A549 treated with Hydrocortisone at 1 μM for 4 hours (cell line): ENCODE measurements at places on chromosomes 7 and 10. TPM values are rescaled to one million over a fixed set of nuclear protein-coding genes. Genes with fewer than 3 reads are reported as not detected.

The POM121L12 gene
- total RNA-seq, result not detected in 5 replicates

The FOXL3 gene
- not detected in 5 replicates for total RNA-seq

The ZNF804B gene
- total RNA-seq, result not detected in 5 replicates

The POLR2J2 gene
- 0.12 to 0.61 TPM (median 0.24 TPM) in 5 replicates for total RNA-seq

The TMUB1 gene
- 37.6 to 56.1 TPM (median 55.7 TPM) in 5 replicates for total RNA-seq

The CCDC7 gene
- total RNA-seq, result 0.61 to 0.98 TPM (median 0.76 TPM) in 5 replicates

The GPR37 gene
- 0.51 to 0.85 TPM (median 0.67 TPM) in 5 replicates for total RNA-seq

The PNLIPRP3 gene
- 0.03 to 0.05 TPM in 2 of 5 replicates, not detected in the others for total RNA-seq

The CDC14C gene
- total RNA-seq, result not detected in 5 replicates

The SPOCK2 gene
- total RNA-seq, result 0.29 to 0.53 TPM (median 0.37 TPM) in 5 replicates

The ADAM8 gene
- total RNA-seq, result 1.6 to 4.2 TPM (median 3.7 TPM) in 5 replicates

The SMO gene
- total RNA-seq, result 11.4 to 14.9 TPM (median 14.3 TPM) in 5 replicates

The HNRNPA2B1 gene
- 1,094 to 1,714 TPM (median 1,179 TPM) in 5 replicates for total RNA-seq
